ENCODE measurements at places on chromosomes 5 and 9.

DNA sequence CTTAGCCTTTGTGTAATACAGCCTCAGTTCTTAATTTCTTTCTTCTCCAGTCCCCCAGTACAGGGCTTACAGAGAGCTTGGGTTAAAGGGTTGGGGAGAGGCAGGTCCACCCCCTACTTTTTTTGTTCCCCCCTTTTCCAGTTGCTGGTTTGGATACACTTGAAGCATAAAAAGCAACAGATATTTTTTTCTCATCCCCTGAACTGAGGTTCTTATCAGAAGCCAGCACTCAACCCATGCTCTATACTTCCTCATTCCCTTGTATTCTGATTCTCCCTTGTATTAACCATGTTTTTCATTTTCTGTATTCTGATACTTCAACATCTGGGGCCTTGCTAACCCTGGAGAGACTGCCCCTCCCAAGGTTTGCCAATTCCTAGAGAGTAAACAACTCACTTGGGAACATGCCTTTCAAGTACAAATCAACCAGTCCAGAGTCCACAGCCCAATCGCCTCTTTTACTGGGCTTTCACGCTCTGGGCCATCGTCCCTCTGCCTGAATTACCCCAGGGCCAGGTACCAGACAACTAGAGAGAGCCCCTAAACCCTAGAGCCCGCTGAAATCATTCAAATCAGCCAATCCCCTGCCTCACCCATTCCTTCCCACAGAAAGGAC lies 333.4 kb upstream of the PUM3 start:
- no peak for DNase-seq

DNA sequence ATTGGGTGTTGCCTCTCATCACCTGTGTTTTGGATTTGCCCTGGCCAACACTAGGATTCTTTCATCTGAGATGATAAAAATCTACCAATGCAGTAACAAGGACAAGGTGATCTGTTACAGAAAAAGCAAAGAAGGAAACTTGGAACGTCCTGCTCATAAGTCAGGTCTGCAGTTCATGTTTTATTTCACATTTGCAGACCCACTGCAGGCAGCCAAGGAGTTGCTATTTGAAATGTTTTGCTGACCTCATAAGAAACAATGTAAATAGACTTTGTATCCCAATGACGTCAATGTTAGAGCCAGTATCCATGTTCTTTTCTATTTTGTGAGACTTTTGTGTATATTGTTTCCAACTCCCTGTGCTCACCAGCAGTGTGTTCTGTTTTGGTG lies 312.9 kb downstream of the DEPDC1B start:
- no peak for DNase-seq

DNA sequence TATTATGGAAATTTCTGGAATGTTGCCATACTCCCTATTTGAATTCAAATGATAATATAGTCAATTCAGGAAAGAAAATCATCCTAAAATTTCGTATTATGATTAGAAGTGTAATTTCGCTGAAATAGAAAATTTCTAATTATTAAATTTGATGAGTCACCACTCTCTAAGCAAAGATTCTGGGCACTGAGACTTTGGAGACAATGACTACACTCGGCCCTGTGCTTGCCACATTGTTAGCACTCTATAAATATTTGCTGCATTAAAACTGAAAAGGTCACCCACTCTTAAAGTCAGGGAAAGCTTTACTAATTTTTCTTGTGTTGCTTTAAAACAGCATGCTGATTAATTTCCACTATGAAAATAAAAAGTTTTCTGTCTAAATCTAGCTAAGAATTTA lies 240.3 kb downstream of the TLE4 start:
- no peak for DNase-seq

GRCh38 chr9:82369251-82369945 lies 380.8 kb downstream of the SPATA31D1 start:
- no peak for DNase-seq

DNA sequence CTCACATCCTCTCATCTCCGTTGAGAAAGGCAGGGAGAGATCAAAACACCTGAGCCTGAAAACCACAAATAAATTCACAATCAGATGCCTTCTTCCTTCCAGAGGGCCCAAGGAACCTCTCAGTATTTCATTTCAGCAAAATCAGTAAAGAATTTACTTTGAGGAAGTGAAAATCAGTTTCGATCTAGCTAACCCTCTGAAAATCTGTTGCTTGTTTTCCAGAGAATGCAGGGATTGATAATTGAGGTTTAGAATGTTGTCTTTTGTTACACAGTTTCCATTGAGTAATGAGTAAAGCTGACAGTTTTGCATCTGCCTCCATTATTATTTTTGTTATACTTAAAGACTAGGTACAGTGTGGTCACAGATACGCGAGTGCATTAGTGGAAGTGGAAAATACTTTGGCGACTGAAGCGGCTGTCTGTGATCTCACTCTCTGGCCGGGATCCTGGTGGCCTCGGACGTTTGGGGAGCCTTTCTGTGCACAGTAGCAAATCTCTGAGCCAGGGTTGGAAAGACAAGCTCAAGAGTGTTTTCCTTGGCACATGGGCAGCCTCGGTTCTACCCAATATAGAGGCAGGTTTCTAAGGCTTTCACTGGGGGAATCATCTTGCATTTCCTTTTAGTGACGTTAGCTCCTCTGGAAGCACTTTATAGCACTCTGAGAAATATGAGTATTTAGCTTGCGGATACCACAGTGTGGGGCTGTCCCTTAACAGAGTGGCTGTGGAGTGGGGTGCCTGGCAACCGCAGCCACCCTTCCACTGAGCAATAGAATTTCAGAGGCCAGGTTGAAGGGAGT lies 32.2 kb upstream of the ANGPTL2 start:
- no peak for DNase-seq

- no peak for DNase-seq
Observed at GRCh38 chr5:113524927-113525326, 11.4 kb downstream of the YTHDC2 start.

GRCh38 chr5:59067956-59068656 lies 485.2 kb downstream of the RAB3C start:
- no peak for DNase-seq

Data from D721Med (cell line).